NAMALWA (cell line): ENCODE measurements at places on chromosomes 2 and 18.

GRCh38 chr2:164560902-164561301 is 60.4 kb downstream of the GRB14 start:
- DNase-seq, result no peak

DNA sequence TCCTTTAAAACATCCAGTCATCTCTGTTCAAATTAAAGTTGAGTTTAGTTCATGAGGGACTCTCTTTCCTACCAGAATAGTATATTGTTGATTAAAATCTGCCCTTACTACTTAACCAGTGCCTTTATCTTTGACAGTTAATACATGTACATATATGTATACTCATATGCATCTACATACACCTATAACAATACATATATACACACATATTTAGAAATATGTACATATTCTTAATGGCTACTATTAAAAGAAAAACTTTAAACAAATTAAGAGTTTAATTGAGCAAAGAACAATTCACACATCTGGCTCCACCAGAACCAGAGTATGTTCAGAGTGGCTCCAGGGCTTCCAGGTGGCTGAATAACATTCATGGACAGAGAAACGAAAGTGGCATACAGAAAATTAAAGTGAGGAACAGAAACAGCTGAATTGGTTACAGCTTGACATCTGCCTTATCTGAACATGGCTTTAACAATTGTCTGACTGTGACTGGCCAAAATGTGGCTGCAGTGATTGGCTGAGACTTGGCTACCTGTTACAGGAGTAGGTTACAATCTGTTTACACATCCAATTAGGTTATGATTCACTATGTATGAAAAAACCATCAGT is 38.8 kb downstream of the ZNF519 start:
- no peak for DNase-seq

DNA sequence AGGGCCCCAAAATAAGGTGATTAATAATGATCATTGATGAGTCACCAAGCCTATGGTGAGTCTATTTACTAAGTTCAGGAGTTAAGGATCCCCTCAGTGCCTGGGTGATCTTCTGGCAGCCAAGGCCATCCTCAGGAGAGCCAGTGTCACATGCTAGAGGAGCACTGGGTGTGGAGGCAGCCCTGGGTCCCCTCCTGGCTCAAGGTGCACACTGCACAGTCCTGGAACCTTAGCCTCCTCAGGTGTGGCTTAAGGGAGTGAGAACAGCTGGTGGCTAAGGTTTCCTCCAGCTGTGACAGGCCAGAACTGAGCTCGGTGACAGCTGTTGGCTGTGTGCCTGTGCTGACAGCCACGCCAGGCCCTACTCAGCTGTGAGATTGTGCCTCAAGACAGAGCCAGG is 52.1 kb upstream of the ACAA2 start:
- peak; percentile 13 for DNase-seq

- no peak for DNase-seq
Observed at GRCh38 chr18:3015204-3015592, 2.3 kb upstream of the LPIN2 start.

DNA sequence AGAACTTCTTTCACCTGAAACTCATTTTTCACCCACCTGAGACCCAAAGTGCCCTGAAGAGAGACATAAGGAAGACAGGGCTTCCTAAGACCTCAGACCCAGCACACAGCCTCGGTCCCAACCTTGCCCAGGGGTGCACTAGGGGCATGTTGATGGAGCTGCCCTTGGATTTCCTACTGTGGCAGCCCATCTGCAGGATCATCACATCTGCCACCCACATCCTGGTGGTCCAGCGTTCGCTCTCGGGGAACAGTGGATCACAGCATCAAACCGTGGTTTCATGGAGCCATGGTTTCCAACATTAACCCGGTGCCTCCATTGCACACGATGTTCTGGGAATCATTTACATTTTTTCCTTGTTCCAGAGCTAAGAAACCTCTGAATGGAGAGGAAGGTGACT is 186.4 kb downstream of the TFCP2L1 start:
- no peak for DNase-seq
